Right atrium auricular region (tissue), 2 donors: ENCODE measurements at places on chromosomes 3 and 15.

DNA sequence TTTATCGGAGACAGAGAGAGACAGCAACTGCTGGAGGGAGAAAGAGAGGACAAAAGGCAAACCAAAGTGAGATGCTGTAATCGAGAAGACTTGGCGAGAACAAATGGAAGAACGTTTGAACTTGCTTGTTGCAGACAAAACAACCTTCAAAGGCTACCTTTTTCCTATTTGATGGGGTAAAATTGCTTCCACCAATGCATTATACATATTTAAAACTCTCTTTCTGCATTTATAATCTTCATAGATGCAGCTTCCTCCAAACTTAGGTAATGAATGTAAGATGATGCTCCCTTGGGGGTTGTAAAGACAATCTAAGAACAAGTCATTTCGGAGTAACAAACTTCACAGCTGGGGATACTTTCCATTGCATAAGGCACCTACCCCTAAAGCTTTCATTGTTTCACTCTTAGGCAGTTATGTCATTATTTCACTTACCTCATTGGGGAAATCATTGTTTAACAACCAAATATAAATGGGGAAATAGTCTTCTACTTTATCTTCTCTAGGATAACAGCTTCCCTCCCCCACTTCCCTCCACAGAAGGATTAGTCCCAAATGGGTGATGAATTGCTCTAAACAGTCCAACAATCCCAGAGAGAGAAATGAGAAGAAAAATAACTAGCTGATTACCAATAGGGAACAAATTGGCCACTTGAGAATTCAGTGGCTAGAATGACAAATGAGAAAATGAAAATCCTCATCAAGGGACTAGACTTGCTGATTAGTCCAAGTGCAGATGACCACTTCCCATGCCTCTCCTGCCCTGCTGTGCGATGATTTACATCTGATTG lies 269.8 kb upstream of the ADAMTS9 start:
- DNase-seq: no peak

GRCh38 chr3:89264037-89264560 lies 156.7 kb downstream of the EPHA3 start:
- no peak for DNase-seq

GRCh38 chr3:17466028-17466427 lies 276.4 kb downstream of the TBC1D5 start:
- DNase-seq: no peak

- no peak for DNase-seq
These were observed 903 bp upstream of the ZSCAN2 start for GRCh38 chr15:84599906-84600305.

GRCh38 chr15:68634531-68634930 lies 55.7 kb downstream of the CORO2B start:
- DNase-seq: no peak

GRCh38 chr3:170714562-170715535 lies 129.0 kb upstream of the SLC7A14 start:
- DNase-seq: no peak

GRCh38 chr3:149564079-149564478 lies 89.6 kb downstream of the TM4SF4 start:
- no peak for DNase-seq

DNA sequence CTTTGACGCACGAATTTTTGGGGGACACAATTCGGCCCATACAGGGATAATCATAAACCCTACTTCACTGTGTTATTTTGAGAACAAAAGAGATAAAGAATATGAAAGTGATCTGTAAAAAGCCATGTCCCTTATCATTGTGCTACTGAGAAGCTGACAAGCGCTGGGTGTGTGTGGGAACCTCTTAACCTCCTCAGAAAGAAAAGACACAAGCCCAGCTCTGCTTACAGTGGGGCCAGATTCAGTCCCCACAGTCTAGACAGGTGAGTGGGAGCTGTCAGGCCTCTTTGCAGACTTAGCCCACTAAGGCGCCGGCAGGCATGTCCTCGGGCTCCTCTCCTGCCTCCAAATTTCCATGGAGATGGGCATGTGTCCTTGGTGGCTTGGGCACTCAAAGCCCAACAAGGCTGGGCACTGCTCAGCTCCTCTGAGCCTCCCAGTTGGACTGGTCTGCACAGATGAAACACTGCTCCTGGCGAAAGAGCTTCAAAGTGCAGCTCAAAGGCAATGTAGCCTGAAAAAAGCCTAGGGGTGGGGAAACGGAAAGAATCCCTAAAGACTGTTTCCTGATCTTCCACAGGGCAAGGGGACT lies 64.4 kb upstream of the ETV5 start:
- no peak for DNase-seq

- no peak for DNase-seq
These were observed 345.1 kb downstream of the FEZF2 start for GRCh38 chr3:62028236-62028635.

GRCh38 chr15:25171111-25171811 lies 216.5 kb downstream of the SNRPN start:
- peak; percentile 21 for DNase-seq

DNA sequence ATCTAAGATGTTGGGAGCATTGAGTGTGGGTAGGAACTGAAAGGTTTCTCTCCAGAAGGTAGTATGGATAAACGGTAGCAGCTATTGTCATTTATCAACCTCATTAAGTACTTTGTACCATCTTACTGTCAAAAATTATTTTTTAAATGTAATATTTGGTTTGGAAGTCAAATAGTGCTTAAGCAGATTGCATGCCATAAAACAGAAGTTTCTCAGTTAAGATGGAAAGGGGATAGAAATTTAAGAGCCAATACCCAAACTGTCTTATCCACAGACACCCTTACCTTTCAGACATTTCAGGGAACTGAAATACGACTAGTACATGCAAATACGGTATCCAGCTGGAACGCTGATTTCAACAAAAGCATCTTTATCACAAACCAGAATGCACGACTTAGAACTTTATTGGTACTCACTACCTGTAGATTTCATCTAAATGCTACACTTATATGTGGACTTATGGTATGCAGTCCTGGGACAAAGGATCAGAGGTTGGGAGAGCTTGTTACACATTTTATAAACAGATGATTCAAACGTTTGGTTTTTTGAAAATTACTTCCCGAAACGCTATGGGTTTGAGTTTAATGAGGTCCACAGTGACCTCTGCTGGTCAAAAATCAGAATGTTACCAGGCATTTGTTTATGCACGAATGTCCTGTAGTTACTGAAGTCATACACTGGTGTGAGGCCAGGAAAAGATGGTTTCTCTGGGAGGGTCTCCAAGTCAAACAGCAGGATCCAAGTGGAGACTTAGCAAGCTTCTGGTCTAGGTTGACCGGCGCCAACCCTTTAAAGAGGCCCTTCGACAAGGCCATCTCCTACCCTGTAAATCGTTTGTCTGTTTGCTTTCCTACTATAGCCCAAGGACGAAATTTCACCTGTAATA lies 45.7 kb upstream of the DUT start:
- peak; percentile 75 for DNase-seq

DNA sequence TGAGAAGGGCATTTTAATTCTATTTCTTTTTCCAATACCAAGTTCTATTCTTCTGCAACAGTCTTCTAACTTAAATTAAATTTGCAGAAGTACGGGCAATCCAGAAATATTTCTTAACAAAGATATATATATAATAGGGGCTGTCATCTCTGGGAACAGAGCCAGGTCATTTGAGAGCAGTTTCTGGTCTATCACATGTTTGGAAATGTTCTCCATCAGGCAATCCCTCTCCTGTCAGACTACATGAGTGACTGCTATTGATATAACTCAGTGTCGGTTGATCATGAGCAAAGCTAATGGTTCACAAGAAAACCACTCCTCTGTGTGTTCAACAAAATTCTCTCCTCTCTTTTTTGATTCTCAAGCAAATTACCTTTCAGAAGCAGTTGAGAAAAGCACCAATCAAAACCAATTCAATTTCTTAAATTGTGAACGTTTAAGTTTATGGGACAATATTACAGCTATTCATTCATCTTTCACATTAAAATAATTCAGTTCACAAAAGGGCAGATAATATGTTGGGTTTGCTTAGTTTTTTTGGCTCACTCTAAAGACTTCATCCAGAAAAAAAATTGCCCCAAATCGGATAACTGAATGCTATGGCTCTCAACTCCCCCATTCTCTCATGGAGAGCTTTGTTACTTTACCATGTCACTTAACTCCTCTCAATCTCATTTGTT lies 152.9 kb upstream of the TGFBR2 start:
- no peak for DNase-seq

GRCh38 chr3:24828551-24828950 lies 333.9 kb upstream of the THRB start:
- DNase-seq: no peak

- DNase-seq: no peak
These were observed 722 bp downstream of the CHRNA3 start for GRCh38 chr15:78620021-78620526.

DNA sequence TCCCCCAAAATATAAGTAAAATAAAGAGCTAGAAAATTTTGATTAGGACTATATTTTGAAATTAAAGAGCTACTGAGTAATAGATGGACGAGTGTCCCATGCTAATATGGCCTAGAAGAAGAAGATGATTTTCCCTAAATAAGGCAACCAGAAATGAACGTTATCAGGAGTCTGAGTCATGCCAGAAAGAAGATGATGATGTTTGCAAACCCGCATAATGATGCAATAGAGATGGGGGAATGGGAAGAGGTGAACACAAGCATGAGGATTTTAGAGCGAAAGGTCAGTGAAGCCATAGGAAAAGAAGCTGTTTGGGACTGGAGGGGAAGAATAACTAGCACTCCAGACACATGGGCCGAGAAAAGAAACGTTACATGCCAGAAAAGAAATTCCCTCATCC lies 71.7 kb downstream of the FGF12 start:
- DNase-seq: no peak

- DNase-seq: no peak
These were observed 811.0 kb upstream of the ALCAM start for GRCh38 chr3:104555728-104556127.

DNA sequence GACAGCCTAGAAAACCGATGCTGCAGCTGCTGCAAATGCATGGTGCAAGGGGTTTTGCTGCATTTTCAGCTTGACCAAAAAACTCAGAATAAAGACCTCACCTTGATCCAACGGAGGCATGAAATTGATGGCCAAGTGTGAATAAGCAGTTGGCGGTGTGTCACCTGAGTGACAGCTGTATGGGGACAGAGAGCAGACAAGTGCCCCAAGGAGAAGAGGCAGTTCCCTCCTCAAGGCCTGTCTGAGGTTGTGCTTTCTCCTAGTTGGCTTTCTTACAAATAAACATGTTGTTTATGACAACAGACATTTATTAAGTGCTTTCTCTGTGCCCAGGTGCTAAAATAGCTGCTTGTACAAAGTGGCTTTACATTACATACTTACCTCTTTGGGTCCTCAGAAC lies 10.3 kb downstream of the PGPEP1L start:
- no peak for DNase-seq

- no peak for DNase-seq
These were observed 40.2 kb upstream of the ARF4 start for GRCh38 chr3:57637391-57637790.

DNA sequence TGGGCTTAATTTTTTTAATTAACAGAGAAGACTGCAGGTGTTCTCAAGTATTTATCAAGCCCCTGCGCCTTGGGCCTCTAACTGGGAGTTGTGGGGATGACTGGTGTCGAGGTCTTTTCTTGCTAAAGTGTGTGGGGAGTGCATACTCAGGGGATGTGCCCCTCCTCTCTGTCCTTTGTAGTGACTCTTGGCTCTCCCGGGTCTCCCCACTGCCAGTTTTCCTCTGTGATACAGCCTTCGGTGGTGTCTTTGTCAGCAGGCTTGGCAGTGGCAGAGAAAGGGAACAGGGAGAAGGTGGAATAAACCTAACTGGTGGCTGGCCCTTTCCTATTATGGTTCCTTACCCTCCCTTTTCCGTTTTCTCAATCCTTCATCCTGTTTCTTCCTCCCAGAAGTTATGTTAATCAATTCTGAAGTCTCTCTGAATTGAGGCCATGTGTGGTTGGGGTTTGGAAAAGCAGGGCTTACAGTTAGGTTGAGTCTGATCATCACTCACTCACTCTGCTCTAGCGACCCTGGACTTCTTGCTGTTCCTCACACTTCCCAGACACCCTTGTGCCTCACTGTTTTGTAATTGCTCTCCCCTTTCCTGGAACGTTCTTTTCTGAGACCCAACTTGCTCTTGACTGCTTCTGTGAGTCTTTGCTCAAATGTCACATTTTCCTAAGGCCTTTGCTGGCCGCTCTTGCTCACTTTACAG lies 158.1 kb downstream of the PTPRG start:
- no peak for DNase-seq

- no peak for DNase-seq
These were observed 93.2 kb upstream of the NEDD4 start for GRCh38 chr15:56086566-56086965.

GRCh38 chr3:81554388-81554787 lies 207.1 kb downstream of the GBE1 start:
- no peak for DNase-seq
